ENCODE measurements at places on chromosomes 5 and 9.

GRCh38 chr9:13295556-13295955 lies 16.1 kb upstream of the MPDZ start:
- DNase-seq: no peak

GRCh38 chr9:90801973-90802322 lies 329 bp downstream of the SYK start:
- no peak for DNase-seq

DNA sequence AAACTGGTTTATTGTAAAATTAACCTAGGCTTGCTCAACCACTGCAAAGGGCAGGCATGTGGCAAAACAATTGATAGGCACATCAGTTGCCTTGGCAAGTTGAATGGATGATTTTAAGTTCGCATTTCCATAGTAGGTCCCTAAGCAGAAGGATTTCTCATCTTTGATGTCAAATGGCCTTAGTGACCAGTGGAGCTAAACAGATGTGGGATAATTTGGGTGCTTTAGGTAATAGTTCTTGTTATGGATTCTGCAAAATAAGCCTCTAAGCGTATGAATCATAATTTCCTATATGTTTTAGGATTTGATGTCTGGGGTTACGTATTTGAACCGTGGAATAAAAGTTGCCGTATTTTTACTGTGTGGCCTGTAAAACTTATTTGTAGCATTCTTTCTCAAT lies 182.4 kb downstream of the CD180 start:
- no peak for DNase-seq

DNA sequence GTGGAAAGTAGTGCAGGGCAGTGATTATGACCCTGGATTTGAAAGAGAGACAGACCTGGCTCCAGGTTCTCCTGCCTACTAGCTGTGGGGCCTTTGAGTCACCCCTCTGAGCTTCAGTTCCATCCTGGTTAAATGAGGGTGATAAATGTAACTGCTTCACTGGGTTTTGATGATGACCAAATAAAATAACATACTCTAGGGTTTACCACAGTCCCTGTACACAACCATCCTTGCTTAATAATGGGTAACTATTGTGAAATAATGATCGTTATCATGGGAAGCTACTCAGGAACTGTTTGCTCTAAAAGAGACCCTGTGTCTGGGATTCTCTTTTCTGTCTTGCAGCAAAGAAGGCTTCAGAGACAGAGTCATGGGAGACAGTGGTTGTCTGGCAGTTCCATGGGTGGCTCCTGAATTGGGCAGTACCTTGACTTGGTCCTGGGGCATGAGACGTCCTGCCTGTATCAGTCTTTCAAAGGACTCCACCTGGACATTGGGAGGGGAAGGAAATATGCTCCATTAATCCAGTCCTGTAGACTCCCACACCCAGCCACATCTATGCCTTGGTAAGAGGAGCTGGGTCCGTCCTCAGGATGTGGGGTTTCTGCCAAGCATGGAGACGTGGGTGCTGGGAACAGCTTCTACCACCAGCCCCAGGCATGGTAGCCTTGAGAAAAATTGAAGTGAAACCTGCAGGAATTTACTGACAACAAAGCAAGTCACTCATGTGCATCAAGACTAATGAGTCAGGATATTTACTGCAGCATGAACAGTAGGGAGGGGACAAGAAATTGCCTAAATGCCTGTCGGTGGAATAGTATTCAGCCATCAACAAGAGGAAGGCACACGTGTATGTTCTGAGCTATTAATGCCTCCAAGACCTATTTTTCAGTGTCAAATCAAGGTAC lies 23.4 kb downstream of the AKNA start:
- DNase-seq: peak; percentile 87

DNA sequence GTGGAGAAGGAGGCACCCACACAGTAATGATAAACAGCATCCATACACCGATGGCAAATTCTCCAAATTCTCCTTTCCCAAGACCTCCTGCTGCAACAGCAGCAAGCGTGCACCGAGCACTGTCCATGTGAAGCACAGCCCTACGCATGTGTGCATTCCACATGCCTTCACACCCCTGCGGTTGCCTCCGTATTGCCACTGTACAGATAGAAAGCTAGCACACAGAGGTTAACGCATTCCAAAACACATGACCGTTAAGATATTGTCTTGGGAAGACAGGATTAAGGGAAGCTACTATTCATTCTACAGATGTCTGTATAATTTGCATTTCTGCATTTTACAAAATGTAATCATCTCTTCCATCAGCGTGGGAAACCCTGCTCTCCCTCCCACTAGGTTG lies 6.6 kb downstream of the FLT4 start:
- no peak for DNase-seq

DNA sequence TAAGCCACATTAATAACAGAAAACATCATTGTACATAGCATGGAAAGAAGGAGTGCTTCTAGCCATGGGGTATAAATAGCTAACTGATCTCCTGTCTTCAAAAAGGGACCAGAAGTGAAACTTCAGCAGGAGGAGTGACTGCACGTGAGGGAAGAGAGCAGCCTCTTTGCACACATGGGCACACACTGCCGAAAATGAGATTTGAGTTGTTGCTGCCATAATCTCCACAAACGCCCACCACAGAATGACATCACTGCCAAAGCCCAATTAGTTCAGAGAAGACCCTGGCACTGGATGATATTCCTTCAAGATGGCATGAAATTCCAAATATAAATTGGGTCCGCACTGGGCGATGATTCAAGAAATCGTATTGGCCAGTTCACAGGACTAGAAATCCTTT lies 238.9 kb upstream of the NR4A3 start:
- DNase-seq: no peak

DNA sequence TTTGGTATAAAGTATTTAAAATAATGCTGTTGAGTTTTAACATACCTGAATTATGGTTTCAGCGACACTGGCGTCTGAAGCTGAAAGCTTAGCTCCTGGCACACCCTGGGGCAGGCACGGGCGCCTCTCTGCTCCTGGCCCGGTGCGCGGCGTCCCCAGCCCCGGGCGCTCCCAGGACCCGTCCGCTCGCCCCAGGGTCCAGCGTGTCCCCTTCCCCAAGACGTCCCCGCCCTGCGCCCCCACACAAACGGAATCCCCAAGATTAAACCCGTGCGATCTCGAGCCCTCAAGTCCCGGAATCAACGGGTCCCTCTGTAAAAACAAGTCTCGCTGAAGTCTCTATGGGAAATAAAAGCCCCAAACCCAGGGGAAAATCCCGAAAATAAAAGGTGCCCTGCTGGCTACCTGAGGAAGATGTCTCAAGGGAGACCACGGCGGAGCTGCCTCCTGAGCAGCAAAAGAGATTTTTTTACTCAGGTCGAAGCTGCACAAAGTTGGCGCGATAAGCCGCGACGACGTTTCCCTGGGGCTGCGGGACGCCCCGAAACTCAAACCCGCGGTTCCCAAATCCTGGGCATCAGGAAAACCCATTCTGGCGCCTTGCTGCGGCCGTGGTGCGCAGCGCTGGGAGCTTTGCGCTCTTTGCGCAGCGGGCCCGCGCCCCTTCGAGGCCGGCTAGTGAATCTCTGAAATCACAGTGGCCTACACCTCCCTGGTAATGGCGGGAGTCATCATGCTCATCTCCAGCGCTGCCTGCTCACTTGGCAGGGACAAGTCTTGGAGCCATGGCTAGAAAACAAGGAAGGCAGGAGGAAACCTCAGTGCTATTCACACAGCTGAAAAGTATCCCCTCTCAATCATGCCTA lies 6.3 kb upstream of the IFNA8 start:
- DNase-seq: no peak

All from fibroblast of pulmonary artery (primary cell).